ENCODE measurements at places on chromosomes 2 and 18.

GRCh38 chr18:11005528-11005927, 143.8 kb downstream of the PIEZO2 start:
- no peak for DNase-seq

DNA sequence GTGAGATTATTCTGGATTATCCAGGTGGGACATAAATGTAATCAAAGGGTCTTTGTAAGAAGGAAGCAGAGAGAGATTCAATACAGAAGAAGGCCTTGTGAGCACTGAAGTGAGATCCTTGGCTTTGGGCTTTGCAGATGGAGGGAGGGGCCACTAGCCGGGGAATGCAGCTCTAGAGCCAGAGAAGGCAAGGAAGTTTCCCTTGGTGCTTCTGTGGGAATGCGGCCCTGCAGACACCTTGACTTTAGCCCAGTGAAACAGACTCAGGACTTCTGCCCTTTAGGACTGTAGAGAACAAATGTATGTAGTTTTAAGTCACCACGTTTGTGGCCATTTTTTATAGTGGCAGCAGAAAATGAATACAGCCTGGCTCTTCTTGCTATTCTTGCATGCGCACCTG, 8.1 kb downstream of the NEU2 start:
- no peak for DNase-seq

- no peak for DNase-seq
Measured at GRCh38 chr2:157810037-157810436, 66.1 kb downstream of the ACVR1 start.

- DNase-seq = no peak
Measured at GRCh38 chr18:56639104-56639381, 651 bp upstream of the TXNL1 start.

- no peak for DNase-seq
Measured at GRCh38 chr2:241458687-241459086, 49.7 kb downstream of the STK25 start.

DNA sequence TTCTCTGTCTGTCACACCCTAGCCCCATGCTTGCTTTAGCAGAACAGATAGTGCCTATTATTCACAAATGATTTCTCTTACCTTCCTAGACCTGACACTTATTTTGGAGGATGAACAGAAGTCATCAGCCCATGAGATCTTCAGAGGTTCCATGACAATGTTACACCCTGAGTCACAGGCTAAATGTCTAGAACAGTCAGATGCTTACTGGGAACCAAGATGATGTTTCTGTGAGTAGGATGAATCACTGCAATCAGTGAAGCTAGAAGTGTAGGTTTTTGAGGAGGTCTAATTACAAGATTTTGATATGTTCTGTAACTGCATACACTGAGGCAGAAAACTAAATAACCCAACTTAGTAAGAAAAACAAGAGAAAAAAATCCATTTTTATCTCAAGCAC, 123.0 kb upstream of the THUMPD2 start:
- peak; percentile 18 for DNase-seq

DNA sequence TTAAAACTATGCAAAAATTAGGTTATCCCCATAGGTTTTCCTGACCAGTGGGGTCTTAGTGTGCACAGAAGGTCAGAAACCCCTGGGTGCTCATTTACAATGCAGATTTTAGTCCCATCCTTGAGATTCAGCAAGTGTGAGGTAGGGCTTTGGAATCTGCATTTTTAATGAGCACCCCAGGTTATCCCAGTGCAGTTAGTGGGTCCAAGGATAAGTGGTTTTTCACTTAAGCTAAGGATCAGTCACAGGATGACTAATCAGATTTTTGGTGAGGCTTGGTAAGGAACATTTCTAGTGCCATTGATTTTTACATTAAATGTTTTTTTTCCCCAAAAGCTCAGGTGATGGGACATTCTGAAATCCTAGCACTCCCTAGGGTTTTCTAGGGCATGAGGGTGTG, 50.7 kb upstream of the MGAT5 start:
- no peak for DNase-seq

DNA sequence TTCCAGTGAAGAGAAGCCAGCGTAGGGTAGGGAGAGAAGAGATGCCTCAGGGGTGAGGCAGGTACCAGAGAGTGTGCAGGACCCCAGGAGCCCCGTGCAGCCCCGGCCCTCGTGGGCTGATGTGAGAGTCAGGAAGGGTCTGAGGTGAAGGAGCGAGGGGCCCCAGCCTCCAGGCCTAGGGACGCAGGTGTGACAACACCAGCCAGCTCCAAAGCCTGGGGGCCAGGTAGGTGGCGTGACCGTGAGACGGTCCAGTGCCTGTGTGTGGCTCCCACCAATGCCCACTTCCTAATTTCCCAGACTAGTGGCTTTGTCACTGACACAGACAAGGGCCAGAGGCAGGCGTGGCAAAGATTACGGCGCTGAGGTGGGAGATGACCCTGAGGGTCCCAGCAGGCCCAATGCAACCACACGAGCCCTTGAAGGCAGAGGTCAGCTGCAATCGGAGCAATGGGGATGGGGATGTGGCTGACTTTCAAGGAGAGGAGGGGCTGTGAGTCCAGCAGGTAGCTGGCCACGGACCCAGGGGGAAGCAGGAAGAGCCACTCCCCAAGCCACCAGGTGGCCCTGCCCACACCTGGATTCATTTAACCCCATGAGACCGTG, 86.0 kb upstream of the SNTG2 start:
- DNase-seq = no peak

GRCh38 chr2:199464606-199465352, 7.0 kb upstream of the SATB2 start:
- no peak for DNase-seq

- DNase-seq = no peak
Measured at GRCh38 chr2:150482111-150482510, 5.4 kb downstream of the RND3 start.

DNA sequence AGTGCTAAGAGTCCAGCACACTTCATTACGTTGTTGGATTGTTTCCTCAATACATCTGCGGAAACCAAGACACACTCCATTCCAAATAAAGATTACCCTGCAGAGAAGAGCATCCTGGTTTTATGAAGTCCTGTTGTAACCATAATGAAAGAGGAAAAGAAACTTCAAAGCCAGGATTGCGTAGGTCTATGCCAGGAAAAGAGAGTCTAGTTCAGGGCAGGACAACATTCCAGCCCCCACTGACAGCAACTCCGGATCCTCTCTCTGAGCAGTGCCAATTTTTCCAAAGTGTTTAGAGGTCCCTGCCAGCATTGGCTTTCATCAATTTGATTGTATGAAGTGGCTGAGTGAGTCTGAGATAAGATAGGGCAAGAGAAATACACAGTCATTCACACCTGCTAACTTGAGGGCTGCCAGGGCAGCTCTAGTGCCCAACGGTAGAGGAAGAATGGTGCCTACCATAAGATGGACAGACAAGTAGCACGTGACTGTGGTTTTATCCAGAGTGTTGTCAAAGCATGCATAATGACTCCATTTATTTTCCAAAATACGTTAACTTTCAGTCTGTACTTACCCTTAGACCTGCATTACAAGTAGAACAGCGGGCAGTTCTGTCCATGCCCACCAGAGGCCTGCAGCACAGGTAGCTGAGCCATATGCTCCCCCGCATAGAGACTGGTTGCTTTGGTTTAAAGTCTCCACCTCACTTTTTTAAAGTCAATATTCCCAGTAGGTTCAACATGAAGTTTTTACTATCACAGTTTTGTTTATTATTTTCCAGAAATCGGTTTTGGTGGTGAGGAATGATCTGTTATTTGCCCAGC, 23.7 kb downstream of the PIEZO2 start:
- DNase-seq = no peak

DNA sequence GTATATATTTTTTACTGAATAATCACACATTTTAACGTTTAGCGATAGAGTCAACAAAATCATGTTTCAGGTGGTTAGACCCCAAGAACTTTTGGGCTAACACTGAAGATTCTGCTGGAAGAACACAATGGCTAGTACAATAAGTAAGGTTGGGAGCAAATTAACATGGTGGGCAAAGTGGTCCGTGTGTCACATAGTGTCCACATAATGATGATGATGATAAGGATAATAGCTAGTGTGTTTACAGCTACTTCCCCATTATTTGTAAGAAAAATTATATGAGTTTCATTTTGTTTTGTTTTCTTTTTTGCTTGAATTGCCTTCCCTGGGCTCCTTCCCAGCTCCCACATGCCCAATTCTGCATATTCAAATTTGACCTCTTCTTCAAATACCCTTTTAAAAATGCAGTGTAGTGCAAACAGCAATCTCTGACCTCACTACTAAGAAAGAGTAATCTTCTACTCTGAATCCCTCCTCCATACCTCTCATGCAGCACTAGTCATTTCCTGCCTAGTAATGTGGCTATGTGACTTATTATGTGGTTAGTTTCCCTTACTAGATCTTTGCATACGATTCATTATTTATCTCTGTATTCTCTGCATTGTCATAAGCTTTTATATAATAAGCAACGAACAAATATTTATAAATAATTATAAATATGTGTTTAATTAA, 16.9 kb upstream of the VPS54 start:
- DNase-seq = no peak

GRCh38 chr18:36527740-36528455, 230.4 kb downstream of the FHOD3 start:
- no peak for DNase-seq

DNA sequence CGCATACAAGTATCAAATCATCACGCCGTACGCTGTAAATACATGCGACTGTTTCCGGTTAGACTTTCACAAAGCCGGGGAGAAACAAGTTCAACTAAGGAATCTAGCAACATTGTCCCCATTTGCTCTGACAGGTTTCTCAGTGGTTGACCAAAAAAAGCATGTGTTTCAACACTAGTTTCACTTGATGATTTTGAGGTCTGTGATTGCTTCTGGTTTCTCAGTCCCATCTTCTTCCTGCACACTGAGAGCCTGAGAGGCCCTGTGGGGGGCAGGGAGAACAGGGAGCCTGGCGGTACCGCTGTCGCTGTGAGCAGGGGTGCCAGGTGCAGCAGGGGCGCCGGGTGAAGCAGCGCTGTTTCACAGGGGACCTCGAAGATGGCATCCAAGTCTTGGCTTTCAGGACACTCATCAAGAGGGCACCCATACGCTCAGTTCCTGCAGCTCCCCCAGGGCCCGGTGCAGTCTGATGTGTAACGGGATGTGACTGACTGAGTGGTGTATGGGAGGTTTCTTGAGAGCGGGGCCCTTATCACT, 270.9 kb downstream of the TWIST2 start:
- DNase-seq = no peak

GRCh38 chr18:58156516-58156915, 112.5 kb downstream of the NEDD4L start:
- DNase-seq = no peak

DNA sequence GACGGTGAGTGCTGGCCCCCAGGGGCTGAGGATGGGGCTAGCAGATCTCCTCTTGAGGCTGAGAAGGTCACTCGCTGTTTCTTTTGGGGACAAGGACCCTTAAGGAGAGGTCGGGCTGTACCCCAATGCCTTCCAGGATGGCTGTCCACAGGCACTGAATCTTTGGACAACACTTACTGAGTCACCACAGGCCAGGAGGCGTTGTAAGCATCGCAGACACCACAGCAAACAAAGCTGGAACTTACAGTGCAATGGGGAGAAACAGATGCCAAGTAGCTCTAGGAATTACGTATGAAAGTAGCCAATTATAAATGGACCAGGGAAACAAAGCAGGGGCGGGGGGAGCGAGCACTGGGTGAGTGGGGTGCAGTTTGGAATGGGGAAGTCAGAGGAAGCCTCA, 219.8 kb downstream of the GLI2 start:
- no peak for DNase-seq

GRCh38 chr2:43444989-43445645, 150.7 kb downstream of the THADA start:
- DNase-seq = peak; percentile 9

GRCh38 chr2:100982431-100982861, 19.6 kb upstream of the RPL31 start:
- DNase-seq = no peak

DNA sequence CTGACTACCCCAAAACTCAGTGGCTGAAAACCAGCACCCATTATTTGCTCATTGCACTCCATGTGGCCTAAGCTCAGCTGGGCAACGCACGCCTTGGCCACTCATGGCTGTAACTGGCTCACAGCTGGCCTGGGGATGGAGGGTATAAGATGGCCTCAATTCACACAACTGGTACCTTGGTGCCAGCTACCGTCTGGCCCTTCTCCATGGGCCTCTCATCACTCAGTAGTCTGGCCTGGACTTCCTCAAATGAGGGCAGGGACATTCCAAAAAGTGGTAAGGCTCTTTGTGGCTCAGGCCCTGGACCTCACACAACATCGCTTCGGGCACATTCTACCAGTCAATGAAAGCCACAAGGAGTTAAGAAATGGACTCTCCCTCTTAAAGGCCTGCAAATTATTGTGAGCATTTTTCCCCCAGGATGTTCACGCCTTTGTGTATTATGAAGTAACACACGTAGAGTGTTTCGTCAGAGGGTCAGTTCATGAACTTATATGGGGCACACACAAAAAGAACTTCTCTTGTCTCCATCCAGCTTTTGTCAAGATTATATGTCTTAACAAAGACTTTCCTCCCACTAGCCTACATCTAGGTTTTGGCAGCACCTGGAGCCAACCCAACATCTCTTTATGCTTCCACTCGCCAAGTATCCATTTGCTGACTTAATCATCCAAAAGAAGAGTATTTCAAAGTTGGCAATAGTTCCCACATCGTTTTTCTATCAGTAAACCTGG, 145.2 kb downstream of the CCBE1 start:
- DNase-seq = no peak

DNA sequence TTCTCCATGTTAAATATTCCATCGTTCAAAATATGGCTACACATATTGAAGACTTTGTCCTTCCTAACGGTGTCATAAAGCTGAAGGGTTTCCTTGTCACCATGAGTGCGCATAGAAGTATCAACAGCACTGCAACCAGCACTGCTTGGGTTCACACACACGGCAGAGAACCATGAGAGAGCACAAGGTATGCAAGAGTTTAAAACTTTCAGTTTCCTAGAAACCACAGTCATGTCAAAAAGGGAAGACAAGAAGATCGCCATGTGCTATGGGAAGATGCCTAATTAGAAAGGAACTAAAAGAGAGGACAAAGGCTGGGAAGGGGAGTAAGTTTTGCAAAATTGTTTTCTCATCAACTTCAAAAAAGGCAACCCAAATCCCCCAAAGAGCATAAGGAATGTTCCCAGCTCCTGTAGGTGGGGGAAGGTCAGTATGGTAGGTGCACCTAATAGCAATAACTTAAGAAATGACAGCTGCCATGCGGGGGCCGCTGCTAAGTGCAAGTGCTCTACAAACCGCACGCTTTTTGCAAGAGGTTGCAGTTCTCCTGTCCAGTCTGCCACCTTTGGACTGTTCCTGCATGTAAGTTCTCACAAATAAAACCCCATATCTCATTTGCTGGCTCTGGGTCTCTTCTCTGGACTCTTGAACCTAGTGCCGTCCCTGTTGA, 136.8 kb downstream of the TMEM163 start:
- DNase-seq = no peak

DNA sequence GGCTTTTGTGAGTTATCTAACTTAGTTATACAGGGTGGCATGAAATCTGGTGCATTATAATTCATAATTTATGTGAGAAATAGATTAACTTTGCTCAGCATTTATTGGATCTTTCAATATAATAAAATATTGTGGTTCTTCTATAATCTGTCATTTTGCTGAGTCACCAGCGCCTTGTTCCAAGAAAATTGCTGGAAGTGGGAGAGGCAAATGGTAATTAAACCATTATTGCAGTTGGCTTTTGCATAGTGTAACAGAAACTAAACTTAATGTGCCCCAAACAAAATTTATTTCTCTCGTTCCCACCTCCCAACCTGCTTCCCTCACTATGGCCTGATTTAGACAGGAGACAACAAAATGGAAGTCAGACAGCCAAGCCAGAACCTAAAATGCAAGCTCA, 146.3 kb downstream of the GALR1 start:
- no peak for DNase-seq

Data from fibroblast of skin of left biceps (primary cell).